ENCODE measurements at places on chromosomes 5 and 9.

DNA sequence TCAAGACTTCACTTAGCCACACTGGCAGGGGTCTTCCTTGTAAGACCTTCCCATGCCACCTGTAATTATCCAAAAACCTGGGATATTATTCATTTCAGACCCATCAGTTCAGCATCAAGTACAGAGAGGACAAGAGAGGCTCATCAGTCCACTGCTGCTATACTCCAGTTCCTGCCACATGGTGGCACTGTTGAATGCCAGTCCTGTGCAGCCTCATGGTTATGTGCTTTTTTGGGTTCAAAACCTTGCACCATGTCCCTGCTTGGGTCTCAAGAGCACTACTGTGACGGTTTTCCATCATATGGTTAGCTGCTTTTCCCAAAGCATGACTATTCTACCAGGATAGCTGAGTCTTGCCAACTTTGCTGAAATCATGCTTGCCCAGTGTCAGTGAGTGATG is 8.5 kb downstream of the PTGS1 start:
- H3K4me3 ChIP-seq: no peak overlapping the region
- no peaks in the 10 kb centered on the region for H3K36me3 ChIP-seq
- H3K27me3 ChIP-seq: no peaks in the 10 kb centered on the region
- no peak for DNase-seq
- H3K27ac ChIP-seq: no peak overlapping the region

DNA sequence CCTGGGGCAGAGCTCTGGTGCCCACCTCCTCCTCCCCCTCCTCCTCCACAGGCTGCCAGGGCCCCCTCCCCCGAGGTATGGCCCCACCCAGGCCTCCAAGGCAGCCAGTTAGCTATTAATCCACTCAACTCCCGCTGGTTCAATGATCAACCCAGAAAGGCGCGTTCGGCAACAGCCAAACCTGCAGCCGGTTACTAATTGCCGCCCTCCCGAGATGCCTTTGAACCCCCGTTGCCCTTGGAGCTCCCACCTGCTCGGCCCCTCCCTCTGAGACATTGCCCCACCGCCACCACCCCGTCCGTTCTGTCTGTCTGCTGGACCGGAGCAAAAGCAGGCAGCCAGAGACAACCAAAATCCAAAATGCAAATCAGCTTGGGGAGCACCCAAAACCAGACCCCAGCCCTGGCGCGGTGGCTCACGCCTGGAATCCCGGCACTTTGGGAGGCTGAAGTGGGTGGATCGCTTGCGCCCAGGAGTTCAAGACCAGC is 25.8 kb downstream of the NOTCH1 start:
- H3K27me3 ChIP-seq: no peaks in the 10 kb centered on the region
- no peaks in the 10 kb centered on the region for H3K4me1 ChIP-seq
- H3K36me3 ChIP-seq: no peaks in the 10 kb centered on the region
- no peak overlapping the region for H3K27ac ChIP-seq

DNA sequence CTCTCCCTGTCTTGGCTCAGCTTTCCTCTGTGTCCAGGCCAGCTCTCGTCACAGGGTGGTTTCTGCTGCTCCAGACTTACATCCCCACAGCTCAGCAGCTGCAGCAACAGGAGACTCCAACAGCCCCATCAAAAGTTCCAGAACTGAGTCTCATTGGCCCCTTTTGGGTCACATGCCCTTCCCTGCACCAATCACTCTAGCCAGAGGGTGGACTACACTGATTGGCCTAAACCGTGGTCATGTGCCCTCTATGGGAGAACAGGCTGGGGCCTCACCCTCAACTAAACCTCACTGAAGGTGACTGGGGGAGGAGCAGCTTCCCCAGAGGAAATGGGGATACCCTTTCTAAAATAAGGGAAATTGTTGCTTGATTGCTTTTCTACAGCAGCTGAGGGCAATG is 44.4 kb upstream of the CPLX2 start:
- H3K4me3 ChIP-seq: no peak overlapping the region
- peaks cover 3% of the 10 kb centered on the region for H3K27me3 ChIP-seq
- no peaks in the 10 kb centered on the region for H3K36me3 ChIP-seq

- H3K36me3 ChIP-seq: no peaks in the 10 kb centered on the region
- H3K27me3 ChIP-seq: peaks cover 31% of the 10 kb centered on the region
- no peak for DNase-seq
- no peak overlapping the region for H3K27ac ChIP-seq
Observed at GRCh38 chr5:74943905-74944304, 77.7 kb upstream of the FAM169A start.

GRCh38 chr9:122754825-122755224 is 12.7 kb downstream of the OR1L6 start:
- no peaks in the 10 kb centered on the region for H3K36me3 ChIP-seq
- H3K4me3 ChIP-seq: no peak overlapping the region
- H3K4me1 ChIP-seq: no peaks in the 10 kb centered on the region
- no peaks in the 10 kb centered on the region for H3K27me3 ChIP-seq
- H3K27ac ChIP-seq: no peak overlapping the region

- H3K4me3 ChIP-seq: no peak overlapping the region
- no peak overlapping the region for H3K27ac ChIP-seq
- no peaks in the 10 kb centered on the region for H3K36me3 ChIP-seq
- no peaks in the 10 kb centered on the region for H3K27me3 ChIP-seq
- no peaks in the 10 kb centered on the region for H3K4me1 ChIP-seq
Observed at GRCh38 chr9:92513349-92513748, 22.4 kb downstream of the ECM2 start.

DNA sequence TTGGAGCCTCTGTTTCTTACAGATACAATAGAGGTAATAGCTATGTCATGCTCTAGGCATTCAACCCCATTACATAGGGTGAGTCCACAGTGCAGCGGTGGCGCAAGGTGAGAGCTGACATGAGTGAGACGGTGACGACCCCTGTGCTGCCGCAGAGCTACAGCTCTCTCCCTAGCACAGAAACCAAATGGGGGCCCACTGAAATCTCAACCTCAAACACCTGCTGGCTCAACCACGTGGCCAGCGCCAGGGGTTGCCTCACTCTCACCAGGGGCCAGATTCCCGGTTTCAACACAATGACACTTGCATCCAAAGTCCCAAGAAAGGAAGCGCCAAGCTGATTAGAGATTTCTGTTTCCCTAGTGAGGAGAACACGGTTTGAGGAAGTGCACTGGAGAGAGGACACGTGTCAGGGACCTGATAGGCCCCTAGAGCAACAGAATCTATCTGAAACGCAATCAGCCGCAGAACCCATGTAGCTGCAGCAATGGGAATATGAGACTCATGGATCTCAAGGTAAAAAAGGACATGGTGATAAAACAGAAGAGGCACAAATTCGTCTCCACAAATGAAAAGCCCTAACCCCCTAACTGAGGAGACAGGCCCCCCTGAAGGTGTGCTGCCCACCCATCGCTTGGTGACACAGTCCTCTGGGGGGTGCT is 114.3 kb downstream of the CRB2 start:
- no peak overlapping the region for H3K4me3 ChIP-seq
- H3K4me1 ChIP-seq: no peaks in the 10 kb centered on the region
- no peaks in the 10 kb centered on the region for H3K27me3 ChIP-seq
- H3K36me3 ChIP-seq: no peaks in the 10 kb centered on the region
- H3K27ac ChIP-seq: no peak overlapping the region

- H3K36me3 ChIP-seq: no peaks in the 10 kb centered on the region
- H3K4me1 ChIP-seq: no peaks in the 10 kb centered on the region
- H3K27ac ChIP-seq: no peak overlapping the region
- H3K27me3 ChIP-seq: no peaks in the 10 kb centered on the region
Observed at GRCh38 chr5:116785106-116785505, 210.5 kb upstream of the SEMA6A start.

DNA sequence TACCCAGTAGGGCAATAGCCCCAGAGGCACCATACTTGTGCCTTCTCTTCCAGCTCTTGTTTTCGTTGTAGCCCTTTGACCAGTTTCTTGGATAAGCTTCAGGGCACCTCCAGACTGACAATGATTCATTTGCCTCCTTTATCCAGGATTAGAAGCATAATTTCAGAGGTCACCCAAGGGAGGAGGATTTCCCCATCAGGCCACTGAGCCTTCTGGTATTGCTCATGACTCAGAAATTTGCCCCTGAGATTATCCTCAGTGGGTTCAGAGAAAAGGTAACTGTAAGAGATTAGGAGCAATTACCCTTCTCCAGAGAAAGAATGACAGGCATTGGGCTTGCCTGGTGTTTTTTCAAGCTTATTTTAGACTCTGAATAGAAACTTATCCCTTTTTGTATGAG is 147.9 kb downstream of the MSX2 start:
- no peak overlapping the region for H3K4me3 ChIP-seq
- H3K27ac ChIP-seq: no peak overlapping the region
- peaks cover 1% of the 10 kb centered on the region for H3K27me3 ChIP-seq
- H3K4me1 ChIP-seq: no peaks in the 10 kb centered on the region

GRCh38 chr5:174751154-174752000 is 27.0 kb downstream of the MSX2 start:
- no peak for DNase-seq
- no peak overlapping the region for H3K27ac ChIP-seq
- no peaks in the 10 kb centered on the region for H3K4me1 ChIP-seq
- H3K27me3 ChIP-seq: peaks cover 40% of the 10 kb centered on the region
- no peaks in the 10 kb centered on the region for H3K36me3 ChIP-seq

DNA sequence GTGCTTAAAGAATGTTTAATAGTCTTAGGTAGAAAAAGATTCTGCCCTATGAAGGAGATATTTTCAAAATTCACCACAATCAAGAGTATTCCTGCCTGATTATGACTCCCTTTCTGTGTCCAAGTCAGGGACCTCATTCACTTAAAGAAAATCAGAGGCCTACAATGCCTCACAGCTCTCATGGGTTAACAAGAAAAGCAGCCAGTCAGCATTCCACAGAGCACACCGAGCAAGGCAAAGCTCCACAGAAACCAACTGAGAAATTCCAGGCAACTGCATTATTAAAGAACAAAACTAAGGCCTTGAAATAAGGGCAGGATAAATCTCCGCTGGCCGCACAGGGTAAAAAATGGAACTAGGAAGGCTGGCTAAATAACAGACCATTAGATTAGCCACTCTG is 161.1 kb downstream of the TARS1 start:
- H3K27ac ChIP-seq: no peak overlapping the region
- DNase-seq: no peak
- H3K36me3 ChIP-seq: no peaks in the 10 kb centered on the region
- no peak overlapping the region for H3K4me3 ChIP-seq
- peaks cover 1% of the 10 kb centered on the region for H3K27me3 ChIP-seq

- H3K4me3 ChIP-seq: no peak overlapping the region
- peaks cover 5% of the 10 kb centered on the region for H3K27me3 ChIP-seq
- peak overlapping the region; percentile 22 for H3K27ac ChIP-seq
- peak; percentile 63 for DNase-seq
- H3K36me3 ChIP-seq: no peaks in the 10 kb centered on the region
Observed at GRCh38 chr5:150350524-150351344, 6.8 kb upstream of the TCOF1 start.

DNA sequence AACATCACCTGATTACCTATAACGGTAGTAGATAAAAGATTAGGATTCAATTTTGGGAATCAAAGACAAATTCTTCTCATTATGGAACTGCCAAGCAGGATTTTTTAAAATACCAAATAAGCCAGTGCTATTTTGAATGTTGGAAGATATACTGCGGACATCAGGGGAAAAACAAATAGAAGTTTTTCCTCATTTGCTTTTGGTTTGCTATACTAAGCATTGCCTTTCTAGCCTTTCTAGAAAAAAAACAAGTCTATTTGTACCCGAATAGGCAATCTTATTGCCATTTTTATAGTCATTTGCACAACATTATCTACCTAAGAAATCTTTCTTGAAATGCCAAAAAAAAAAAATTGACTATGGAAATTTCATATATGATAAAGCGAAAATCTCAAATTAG is 379.5 kb downstream of the CDH10 start:
- no peaks in the 10 kb centered on the region for H3K36me3 ChIP-seq
- DNase-seq: no peak
- no peaks in the 10 kb centered on the region for H3K4me1 ChIP-seq

DNA sequence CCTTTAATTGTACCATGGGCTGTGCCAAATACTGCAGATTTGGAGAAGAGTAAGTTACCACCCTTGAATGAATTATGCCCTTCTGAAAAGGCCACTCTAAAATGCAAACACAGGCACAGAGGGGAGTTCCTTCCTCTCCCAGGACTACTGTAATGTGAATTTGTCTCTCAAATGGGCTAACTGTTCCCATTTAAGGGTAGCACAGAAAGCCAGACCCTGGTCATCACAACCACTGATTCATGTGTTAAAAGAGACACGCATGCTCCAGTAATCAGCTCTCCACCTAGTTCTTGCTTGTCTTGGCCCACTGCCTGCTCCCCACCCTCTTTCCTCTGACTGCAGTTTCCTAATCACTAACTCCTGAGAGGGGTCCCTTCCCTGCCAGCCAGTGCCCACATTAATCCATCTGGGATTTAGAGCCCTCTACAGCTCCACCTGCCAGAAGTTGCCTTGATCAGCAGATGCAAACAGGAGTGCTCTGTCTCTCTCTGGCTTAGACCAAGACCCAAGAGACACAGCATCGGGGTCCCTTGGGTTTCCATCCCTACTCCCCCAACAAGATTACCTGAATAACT is 382.4 kb downstream of the TMEM167A start:
- no peaks in the 10 kb centered on the region for H3K4me1 ChIP-seq
- no peaks in the 10 kb centered on the region for H3K36me3 ChIP-seq
- no peak for DNase-seq
- H3K4me3 ChIP-seq: no peak overlapping the region
- peaks cover 9% of the 10 kb centered on the region for H3K27me3 ChIP-seq

DNA sequence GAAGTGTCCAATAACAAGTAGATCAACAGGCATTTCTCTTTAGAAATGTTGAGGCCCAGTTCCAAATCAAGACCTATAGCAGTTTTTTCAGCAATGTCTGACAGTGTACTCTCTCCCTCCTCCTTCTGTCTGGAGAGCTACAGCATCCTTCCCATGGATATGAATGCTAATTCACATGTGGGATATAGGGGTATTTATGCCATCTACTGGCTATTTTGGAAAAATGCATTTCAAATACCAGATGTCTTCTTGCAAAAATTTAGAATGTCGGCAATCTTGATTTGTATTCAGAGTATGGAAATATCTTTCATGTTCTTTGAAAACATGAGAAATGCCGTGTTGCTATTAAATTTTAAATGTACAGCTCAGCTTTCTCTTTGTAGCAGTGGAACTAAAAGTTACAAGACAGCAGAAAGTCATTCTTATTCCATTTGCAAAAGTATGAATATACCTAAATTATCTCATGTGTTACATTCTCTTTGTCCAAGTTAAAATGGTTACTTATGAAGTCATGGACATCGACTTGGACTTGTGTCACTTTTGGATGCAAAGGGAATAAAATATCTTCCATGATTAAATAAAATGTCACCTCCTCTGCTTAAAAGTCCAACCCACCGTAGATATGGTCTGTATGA is 647.8 kb downstream of the TAF11L14 start:
- no peak overlapping the region for H3K4me3 ChIP-seq
- no peak for DNase-seq
- no peaks in the 10 kb centered on the region for H3K36me3 ChIP-seq

All from activated CD4-positive, alpha-beta T cell treated with anti-CD3 and anti-CD28 coated beads, Interleukin-2, amount 10 ng/mL, durations not matched to agents 7 days and 5 days (primary cell).